Activated CD8-positive, alpha-beta memory T cell treated with anti-CD3 and anti-CD28 coated beads, Interleukin-2, amount 10 ng/mL, durations not matched to agents 7 days and 5 days (primary cell): ENCODE measurements at places on chromosomes 3 and 15.

DNA sequence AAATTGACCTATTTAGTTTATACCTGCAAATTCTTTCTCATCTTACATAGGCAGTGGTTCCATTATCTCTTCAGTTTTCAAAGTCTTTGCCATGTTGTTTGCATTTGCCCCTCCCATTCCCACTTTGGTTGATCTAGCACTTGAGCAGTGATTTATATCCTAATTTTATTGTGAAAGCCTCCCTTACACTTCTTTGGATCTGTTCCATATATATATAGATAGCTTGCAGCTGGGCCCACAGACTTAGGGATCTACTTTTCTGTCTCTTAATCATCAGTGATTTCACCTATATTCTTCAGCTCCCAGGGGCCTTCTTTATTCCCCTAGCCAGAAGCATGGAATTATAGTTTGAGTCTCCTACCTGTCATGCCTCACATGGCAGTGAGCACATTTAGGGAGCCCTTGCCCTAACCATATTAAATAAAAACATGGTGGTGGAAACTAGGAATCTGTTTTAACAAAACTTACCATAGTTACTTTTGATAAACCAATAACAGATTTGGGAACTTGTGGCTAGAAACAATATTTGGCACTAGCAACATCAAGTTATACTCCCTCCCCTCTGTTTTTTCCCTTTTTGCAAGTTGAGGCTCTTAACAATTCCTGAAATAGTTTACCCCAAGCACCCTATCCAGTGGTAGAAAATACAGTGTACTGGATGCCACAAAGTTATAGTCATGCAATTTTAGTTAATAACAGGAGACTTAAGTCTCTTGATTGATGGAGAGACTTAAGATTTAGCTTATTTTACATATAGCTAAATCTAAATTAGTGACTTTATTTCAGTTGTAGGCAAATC, 41.7 kb downstream of the ARIH1 start:
- peaks cover 16% of the 10 kb centered on the region for H3K36me3 ChIP-seq
- no peak for DNase-seq
- H3K4me1 ChIP-seq = peaks cover 18% of the 10 kb centered on the region
- H3K27me3 ChIP-seq = no peaks in the 10 kb centered on the region

DNA sequence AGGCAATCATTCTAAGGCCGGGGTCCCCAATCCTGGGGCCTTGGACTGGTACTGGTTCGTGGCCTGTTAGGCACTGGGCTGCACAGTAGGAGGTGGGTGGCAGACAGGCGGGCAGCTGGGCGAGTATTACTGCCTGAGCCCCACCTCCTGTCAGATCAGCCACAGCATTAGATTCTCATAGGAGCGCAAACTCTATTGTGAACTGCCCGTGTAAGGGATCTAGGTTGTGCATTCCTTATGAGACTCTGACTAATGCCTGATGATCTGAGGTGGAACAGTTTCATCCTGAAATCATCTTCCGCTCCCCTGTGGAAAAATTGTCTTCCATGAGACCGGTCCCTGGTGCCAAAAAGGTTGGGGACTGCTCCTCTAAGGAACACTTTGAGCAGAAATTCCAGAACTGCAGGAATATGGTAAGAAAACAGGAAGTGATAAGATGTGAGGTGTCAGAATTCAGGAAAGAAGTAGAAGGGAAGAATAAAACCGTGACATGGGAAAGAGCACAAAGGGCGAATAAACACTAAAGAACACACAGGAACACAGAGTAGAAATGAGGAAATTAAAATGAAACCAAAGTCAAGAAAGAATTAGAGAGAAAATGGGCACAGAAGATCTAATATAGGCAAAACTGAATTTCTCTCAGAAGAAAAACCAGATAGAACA, 57.6 kb downstream of the PDCD6IP start:
- DNase-seq = no peak
- H3K27me3 ChIP-seq = no peaks in the 10 kb centered on the region
- H3K27ac ChIP-seq = peak overlapping the region; percentile 82
- peaks cover 40% of the 10 kb centered on the region for H3K36me3 ChIP-seq
- H3K4me1 ChIP-seq = peaks cover 23% of the 10 kb centered on the region
- H3K4me3 ChIP-seq = no peak overlapping the region

- no peak overlapping the region for H3K4me3 ChIP-seq
- no peak for DNase-seq
- peaks cover 3% of the 10 kb centered on the region for H3K4me1 ChIP-seq
- H3K27me3 ChIP-seq = peaks cover 35% of the 10 kb centered on the region
- H3K36me3 ChIP-seq = no peaks in the 10 kb centered on the region
Measured at GRCh38 chr3:37765591-37766488, 95.8 kb upstream of the CTDSPL start.

GRCh38 chr3:60582288-60582687, 669.0 kb downstream of the FHIT start:
- H3K4me1 ChIP-seq = no peaks in the 10 kb centered on the region
- no peak overlapping the region for H3K27ac ChIP-seq
- no peak for DNase-seq
- H3K27me3 ChIP-seq = no peaks in the 10 kb centered on the region
- no peak overlapping the region for H3K4me3 ChIP-seq
- no peaks in the 10 kb centered on the region for H3K36me3 ChIP-seq

- DNase-seq = no peak
- H3K27me3 ChIP-seq = no peaks in the 10 kb centered on the region
- no peak overlapping the region for H3K27ac ChIP-seq
- no peak overlapping the region for H3K4me3 ChIP-seq
- no peaks in the 10 kb centered on the region for H3K36me3 ChIP-seq
Measured at GRCh38 chr3:105062853-105063252, 303.9 kb upstream of the ALCAM start.

- no peak overlapping the region for H3K27ac ChIP-seq
- DNase-seq = no peak
- no peaks in the 10 kb centered on the region for H3K36me3 ChIP-seq
- H3K27me3 ChIP-seq = no peaks in the 10 kb centered on the region
Measured at GRCh38 chr3:144127014-144127413, 155.4 kb downstream of the DIPK2A start.

DNA sequence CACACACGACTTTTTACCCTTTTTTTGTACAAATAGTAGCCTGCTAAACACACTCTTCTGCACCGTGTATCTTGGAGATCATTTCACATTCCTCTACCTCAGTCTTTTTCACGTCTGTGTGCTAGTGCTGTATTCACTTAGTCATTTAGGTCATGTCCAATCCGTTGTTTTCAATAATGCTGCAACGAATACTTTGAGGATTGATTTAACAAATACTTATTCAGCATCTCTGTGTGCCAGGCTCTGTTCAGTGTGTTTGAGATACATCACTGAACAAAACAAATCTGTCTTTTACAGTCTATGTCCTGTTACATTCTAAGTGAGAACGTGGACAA, 882 bp downstream of the JMJD7 start:
- H3K36me3 ChIP-seq = peaks cover 4% of the 10 kb centered on the region
- peaks cover 2% of the 10 kb centered on the region for H3K27me3 ChIP-seq
- H3K4me1 ChIP-seq = peaks cover 41% of the 10 kb centered on the region
- no peak for DNase-seq
- peak overlapping the region; percentile 81 for H3K4me3 ChIP-seq

- peaks cover 68% of the 10 kb centered on the region for H3K36me3 ChIP-seq
- H3K4me1 ChIP-seq = peaks cover 35% of the 10 kb centered on the region
- DNase-seq = peak; percentile 68
- H3K27me3 ChIP-seq = no peaks in the 10 kb centered on the region
Measured at GRCh38 chr15:90780916-90781315, 63.8 kb downstream of the BLM start.

DNA sequence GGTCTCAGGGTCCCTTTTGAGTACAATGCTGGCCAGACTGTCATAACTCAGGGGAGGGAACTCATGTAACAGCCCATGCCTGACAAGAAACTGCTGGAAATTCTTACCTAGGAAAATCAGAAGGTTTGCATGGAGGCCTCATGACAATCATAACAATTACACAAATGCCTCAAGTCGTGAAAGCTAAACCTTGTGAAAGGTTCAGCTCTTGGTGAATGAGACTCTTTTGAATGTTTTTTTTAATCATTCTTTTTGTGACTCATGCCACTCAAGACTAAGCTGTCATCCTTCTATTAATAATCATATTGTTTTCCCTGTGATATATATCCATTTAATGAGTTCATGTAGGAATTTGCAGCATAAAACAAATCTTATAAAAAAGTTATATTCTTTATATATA, 61.4 kb upstream of the LEKR1 start:
- H3K27me3 ChIP-seq = no peaks in the 10 kb centered on the region
- H3K27ac ChIP-seq = no peak overlapping the region
- peaks cover 18% of the 10 kb centered on the region for H3K4me1 ChIP-seq
- H3K4me3 ChIP-seq = no peak overlapping the region
- no peak for DNase-seq

DNA sequence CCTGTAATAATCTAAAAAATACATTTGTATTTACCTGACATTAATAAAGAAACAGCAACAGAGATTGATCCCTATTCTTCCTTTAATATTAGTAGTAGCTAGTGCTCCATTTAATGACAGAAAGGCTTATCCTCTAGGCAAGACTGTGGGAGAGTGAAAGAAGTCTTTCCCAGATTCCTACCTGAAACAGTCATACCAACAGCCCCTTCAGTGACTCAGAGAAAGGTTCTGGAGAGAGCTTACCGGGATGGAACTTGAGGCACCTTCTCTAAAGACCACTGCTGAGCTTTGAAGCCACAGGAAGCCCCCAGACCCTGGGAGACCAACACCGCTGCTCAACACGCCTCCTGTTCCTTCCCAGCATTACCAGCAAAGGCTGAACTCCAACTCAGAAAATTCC, 66.9 kb upstream of the FGF12 start:
- no peaks in the 10 kb centered on the region for H3K27me3 ChIP-seq
- no peaks in the 10 kb centered on the region for H3K4me1 ChIP-seq
- H3K4me3 ChIP-seq = no peak overlapping the region
- DNase-seq = no peak
- H3K27ac ChIP-seq = no peak overlapping the region
- no peaks in the 10 kb centered on the region for H3K36me3 ChIP-seq

- H3K4me3 ChIP-seq = peak overlapping the region; percentile 91
- H3K4me1 ChIP-seq = peaks cover 23% of the 10 kb centered on the region
- DNase-seq = no peak
Measured at GRCh38 chr3:49120096-49120437, 556 bp downstream of the USP19 start.

DNA sequence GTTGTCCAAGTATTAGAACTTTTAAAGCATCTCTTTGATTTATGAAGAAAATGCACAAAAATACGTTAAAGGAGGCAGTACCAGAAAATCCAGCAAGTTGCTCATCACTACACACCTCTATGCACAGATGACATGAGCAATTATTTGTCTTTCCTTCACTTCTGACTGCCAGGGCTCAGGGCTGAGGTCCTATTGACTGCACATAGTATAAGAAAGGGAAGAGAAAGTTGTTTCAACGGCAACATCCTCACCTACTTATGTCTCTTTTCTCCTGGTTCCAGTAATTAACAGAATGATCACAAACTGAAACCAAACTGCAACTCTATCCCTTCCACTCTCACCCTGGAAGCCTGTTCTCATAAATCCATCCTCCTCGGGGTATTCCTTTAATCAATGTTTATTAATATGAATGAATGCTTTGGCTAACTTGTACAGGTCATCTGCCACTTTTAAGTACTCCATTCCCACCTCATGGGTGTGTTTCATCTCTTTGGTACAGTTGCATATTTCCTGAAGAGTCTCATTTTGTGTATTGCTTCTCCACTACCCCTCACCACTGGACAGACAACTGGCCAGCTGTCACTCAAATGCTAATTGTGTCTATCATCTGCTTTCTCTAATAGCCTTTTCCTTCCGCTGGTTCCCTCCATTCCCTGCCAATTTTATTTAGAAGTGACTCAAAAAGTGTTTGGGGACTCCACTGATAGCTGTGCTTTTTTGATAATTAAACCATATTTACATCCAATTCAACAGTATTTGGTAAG, 34.5 kb downstream of the RAB27A start:
- H3K4me3 ChIP-seq = peak overlapping the region; percentile 81
- H3K4me1 ChIP-seq = peaks cover 85% of the 10 kb centered on the region
- peaks cover 51% of the 10 kb centered on the region for H3K36me3 ChIP-seq
- no peak for DNase-seq
- peak overlapping the region; percentile 91 for H3K27ac ChIP-seq

- H3K4me1 ChIP-seq = peaks cover 14% of the 10 kb centered on the region
- H3K27ac ChIP-seq = no peak overlapping the region
- H3K27me3 ChIP-seq = peaks cover 7% of the 10 kb centered on the region
- no peak overlapping the region for H3K4me3 ChIP-seq
- H3K36me3 ChIP-seq = no peaks in the 10 kb centered on the region
Measured at GRCh38 chr15:31227235-31227634, 99.4 kb upstream of the KLF13 start.

GRCh38 chr3:171090321-171090720, 63.8 kb upstream of the SLC2A2 start:
- DNase-seq = no peak
- H3K36me3 ChIP-seq = peaks cover 10% of the 10 kb centered on the region
- H3K4me1 ChIP-seq = peaks cover 6% of the 10 kb centered on the region

DNA sequence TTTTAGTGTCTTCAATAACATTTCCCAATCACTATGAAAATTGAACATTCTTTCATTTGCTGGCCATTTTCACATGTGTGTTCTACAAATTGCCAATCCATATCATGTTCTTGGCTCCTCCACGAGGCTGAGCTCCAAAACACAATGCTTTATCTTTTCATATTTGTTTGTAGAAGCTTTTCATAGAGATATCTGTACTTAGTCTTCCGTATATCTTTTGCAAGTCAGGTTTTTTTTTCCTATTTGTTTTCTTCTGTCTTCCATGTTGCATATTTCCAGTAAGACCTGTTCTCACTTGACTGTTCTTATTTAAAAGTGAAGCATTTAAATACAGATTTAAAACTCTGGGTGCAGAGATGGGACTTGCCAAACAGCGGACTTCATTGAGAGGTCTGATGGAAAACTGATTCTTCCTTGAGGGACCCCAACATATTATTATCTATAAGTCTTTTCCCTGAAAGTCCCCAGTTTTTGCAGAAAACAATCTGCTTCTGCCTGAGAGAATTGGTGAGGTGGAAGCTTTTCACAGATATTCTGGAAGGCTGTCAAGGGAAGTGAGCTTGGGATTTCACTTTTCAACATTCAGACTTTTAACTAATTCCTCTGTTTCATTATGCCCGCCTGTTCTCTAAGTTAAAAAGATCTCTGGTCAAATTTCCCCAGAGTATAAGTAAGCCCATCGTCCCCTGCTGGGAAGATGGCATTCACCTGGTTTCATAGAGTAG, 77.8 kb upstream of the KCNMB2 start:
- no peak for DNase-seq
- no peaks in the 10 kb centered on the region for H3K36me3 ChIP-seq
- no peak overlapping the region for H3K4me3 ChIP-seq
- H3K27me3 ChIP-seq = peaks cover 3% of the 10 kb centered on the region
- H3K4me1 ChIP-seq = no peaks in the 10 kb centered on the region
- H3K27ac ChIP-seq = no peak overlapping the region

GRCh38 chr3:96931119-96931862, 116.9 kb downstream of the EPHA6 start:
- DNase-seq = no peak
- no peaks in the 10 kb centered on the region for H3K4me1 ChIP-seq
- H3K4me3 ChIP-seq = no peak overlapping the region
- H3K27ac ChIP-seq = no peak overlapping the region

DNA sequence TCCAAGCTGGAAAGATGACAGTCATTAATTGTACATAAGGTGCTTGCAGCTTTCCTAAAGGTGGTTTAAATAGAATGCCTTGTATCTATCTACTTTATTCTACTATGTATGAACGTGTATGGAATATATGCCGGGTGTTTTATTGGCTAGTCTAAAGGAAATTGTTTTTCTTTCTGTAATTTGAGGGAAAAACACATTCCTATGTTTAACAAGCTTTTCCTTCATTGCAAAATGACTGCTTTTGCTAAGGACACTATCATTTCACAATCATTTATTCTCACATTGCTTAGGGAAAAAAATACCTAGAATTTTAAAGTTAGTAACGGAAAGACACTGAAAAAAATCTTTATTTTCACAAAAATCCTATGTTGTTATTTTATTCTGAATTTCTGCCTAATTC, 141.7 kb downstream of the WDR76 start:
- H3K4me3 ChIP-seq = no peak overlapping the region
- peaks cover 23% of the 10 kb centered on the region for H3K27me3 ChIP-seq
- no peaks in the 10 kb centered on the region for H3K36me3 ChIP-seq
- DNase-seq = no peak
- no peak overlapping the region for H3K27ac ChIP-seq
